Inflammatory macrophage (primary cell): ENCODE measurements at places on chromosomes 1 and 21.
A peak's percentile ranks its signal among the peaks of the same experiment; 100 is the strongest.

DNA sequence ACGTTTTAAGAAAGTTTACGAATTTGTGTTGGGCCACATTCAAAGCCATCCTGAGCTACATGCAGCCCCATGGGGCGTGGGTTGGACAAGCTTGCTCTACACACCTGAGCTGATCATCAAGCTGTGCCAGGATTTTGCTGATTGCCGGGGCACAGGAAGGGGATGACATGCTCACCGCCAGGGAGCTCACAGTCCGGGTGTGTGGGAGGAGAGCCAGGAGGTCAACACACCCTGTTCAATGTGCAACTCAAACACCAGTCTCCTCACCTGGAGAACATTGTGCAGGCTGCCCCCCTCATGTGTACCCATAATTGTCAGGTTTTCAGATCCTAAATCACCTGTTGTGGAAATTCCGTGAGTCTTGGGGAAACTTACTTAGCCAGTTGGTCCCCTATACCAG lies 969 bp downstream of the CYP4A11 start:
- no peak for DNase-seq

DNA sequence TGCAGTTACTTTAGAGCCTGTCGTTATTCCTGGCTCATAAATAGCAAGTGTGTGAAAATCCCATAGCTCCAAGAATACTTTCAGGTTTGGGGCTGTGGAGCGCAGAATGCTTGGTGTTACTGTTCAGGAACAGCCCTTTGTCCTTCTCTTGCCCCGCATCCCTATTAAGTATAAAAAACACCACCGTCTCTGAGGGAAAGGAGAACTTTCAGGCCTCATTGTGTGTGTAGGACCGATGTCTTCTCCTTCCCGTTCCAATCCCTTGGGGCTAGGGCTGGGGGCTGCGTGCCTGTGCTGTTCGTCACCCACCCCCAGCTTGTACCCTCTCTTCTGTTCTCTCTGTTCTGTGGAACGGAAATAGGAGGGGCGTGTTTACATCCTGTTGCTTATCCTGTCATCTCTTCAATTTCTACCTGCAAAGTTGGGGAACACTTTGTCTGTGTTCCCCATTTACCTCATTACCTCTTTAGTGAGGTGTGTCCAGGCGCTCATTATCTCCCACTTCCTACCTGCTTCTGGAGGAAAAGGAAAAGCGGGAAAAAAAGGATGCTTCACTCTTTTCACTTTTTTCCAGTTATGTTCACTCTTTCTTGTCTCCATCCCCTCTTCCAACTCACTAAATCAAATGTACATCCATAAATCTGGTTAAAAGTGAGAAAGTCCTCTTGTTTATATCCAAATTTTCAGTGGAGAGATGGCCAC lies 788 bp upstream of the TXNIP start:
- no peak for DNase-seq

DNA sequence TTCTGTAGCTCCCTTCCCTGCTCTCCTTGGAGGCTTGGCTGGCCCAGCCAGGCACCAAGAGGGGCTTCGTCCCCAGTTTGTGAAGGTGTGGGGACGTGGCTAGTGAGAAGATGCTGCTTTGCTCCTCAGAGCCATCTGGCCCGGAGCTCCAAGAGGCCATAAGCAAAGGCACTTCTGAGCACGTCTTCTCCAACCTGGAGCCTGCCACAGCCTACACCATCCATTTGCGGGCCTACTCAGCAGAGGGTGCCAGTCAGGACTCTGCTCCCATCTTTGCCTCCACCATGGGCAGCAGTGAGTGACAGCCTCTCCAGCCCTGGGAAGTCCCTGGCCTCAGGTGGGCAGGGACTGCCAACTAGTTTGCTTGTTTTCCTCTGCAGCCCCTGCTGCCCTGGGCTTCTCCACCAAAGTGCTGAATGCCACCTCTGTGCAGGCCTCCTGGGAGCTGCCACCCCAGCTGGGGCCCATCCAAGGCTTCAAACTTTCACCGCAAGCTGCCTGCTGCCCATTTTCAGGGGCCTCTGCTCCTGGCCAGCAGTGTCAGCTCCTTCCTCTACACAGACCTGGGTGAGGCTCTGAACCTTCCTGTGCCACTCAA lies 25.9 kb downstream of the SLC27A3 start:
- DNase-seq: no peak

GRCh38 chr21:42850866-42851391 lies 28.4 kb downstream of the WDR4 start:
- peak; percentile 27 for DNase-seq

DNA sequence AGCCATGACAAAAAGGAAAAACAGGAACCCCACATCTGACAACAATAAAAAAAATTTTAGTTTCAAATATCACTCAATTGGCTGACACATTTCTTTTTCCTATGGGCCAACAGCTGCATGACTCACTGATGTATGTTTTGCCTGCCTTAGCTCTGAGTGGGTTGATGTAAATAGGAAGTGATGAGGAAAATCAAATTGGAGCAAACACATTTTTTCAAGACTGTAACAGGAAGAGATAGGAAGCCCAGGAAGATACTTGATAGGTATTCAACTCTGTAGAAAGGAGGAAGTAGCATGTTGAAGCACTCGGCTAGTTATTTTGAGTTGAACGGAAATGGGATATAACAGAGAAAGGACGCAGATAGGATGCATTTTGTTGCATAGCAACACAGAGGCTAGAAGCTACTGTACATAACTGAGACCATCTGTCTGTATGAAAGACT lies 168.0 kb upstream of the NR5A2 start:
- peak; percentile 95 for DNase-seq

DNA sequence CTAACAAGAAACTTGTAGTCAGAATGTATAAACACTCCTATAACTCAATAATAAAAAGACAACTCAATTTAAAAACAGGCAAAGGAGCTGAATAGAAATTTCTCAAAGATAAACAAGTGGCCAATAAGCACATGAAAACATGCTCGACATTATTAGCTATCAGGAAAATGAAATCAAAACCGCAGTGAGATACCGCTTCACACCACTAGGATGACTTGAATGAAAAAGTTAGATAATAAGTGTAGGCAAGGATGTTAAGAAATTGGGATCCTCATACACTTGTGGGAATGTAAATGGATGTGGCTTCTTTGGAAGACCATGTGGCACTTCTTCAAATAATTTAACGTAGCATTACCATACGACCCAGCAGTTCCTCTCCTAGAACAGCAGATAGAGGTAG lies 8.9 kb downstream of the RALGPS2 start:
- no peak for DNase-seq

DNA sequence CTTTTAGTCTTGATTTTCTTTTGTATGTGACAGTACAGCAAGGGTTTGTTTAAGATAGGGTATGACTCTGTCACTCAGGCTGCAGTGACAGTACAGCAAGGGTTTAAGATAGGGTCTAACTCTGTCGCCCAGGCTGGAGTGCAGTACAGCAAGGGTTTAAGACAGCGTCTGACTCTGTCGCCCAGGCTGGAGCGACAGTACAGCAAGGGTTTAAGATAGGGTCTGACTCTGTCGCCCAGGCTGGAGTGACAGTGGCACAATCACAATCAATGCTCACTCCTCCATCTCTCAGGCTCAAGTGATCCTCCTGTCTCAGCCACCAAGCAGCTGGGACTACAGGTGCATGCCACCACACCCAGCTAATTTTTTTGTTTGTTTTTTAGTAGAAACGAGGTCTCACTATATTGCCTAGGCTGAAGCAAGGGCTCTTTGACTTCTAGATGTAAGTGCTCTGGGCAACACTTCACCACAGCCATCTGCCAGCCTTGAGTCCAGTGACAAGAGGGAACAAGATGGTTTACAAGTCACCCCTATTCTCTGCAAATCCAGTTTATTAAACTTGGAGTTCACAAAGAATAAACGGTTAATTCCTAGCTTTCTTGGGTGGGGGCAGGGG lies 965 bp upstream of the SH2D5 start:
- no peak for DNase-seq

DNA sequence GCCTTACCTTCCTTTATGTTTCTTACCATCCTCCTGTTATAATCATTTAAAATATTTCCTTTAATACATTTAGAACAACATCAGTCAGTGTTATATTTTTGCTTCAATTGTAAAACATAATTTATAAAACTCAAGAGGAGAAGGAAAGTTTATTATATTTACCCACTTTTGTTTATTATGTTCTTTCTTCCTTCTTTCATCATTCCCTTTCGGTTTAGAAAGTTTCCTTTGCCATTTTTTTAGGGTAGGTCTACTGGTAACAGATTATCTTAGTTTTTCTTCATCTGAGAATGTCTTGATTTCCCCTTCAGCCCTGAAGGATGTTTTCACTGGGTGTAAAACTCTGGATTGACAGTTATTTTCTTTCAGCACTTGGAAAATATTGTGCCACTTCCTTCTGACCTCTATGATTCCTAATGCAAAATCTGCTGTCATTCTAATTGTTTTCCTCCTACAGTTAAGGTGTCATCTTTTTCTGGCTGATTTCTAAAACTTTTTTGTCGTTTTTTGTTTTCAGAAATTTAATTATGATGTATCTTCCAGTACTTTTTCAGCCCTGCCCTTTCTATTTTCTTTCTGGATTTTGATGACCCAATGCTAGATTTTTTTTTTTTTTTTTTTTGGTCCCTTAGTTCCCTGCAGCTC lies 25.0 kb downstream of the PTPN22 start:
- no peak for DNase-seq

GRCh38 chr1:217040711-217041455 lies 317.7 kb upstream of the ESRRG start:
- DNase-seq: no peak

DNA sequence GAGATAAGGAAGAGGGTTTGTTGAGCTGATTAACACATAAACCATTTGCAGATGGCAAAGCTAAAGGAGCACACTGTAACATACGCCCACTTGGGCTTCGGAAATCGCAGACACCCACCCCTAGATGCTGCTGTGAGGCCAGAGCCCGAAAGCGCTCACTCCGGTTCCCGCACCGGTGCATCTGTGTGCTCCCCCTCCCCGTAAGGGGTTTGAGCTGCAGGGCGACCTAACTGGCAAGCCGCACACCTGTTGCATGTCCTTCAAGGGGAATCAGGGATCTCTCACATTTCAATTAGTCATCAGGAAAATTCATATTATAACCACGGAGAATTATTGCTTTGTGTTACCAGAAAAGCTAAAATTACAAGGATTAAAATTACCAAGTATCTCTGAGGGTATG lies 1.4 kb upstream of the CFH start:
- no peak for DNase-seq

DNA sequence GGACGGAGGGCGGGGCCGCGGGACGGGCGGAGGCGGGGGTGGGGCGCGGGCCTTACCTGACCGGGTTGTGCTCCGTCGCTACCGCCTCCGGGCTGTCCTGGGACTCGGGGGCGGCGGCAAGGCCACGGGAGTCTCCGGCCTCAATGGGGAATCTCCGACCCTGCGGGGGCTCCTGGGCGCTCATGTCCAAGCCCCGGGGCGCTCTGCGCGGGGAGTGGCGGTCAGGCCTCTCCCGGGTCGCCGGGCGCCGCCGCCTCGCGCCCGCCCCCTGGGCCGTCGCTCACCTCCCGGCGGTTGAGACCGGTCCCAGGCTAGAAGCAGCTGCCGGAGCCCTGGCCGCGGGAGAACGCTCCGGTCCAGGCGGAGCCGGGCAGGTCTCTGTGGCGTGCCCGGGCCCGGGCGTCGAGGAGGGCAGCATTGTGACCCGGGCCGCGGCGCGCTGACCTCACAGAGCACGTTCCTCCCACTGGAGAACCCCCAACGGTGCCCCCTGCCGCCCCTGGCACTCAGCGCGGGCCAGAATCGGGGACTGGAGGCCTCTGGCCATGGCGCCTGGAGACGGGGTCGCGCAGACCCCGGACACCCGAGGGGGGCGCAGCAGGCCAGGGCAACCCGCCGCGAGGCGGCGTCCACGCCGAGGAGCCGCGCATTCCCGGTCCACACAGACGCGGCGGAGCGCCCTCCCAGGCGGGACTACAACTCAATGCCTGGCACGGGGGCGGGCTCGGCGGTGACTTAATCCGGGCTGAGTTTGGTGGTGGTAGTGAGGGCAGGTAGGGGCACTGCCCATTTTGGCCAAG lies 411 bp downstream of the FAM229A start:
- DNase-seq: no peak
